ENCODE measurements at places on chromosomes 13 and 19.

GRCh38 chr13:31767175-31767900, 28.0 kb downstream of the RXFP2 start:
- no peaks in the 10 kb centered on the region for H3K36me3 ChIP-seq
- H3K4me3 ChIP-seq, result no peak overlapping the region
- no peak overlapping the region for H3K27ac ChIP-seq
- peak; percentile 50 for DNase-seq
- H3K4me1 ChIP-seq, result peaks cover 1% of the 10 kb centered on the region
- no peaks in the 10 kb centered on the region for H3K27me3 ChIP-seq

- H3K4me1 ChIP-seq, result no peaks in the 10 kb centered on the region
- H3K36me3 ChIP-seq, result no peaks in the 10 kb centered on the region
- DNase-seq, result no peak
- no peak overlapping the region for H3K4me3 ChIP-seq
Observed at GRCh38 chr13:22161871-22162270, 491.0 kb downstream of the FGF9 start.

GRCh38 chr13:108120302-108120701, 95.0 kb downstream of the LIG4 start:
- H3K27me3 ChIP-seq, result no peaks in the 10 kb centered on the region
- no peaks in the 10 kb centered on the region for H3K36me3 ChIP-seq
- H3K4me1 ChIP-seq, result no peaks in the 10 kb centered on the region
- no peak overlapping the region for H3K27ac ChIP-seq
- DNase-seq, result no peak

GRCh38 chr19:40088299-40089047, 2.3 kb downstream of the ZNF780A start:
- H3K36me3 ChIP-seq, result peaks cover 13% of the 10 kb centered on the region
- peak overlapping the region; percentile 88 for H3K4me3 ChIP-seq
- H3K27me3 ChIP-seq, result no peaks in the 10 kb centered on the region
- H3K4me1 ChIP-seq, result peaks cover 5% of the 10 kb centered on the region
- H3K27ac ChIP-seq, result no peak overlapping the region
- DNase-seq, result no peak

GRCh38 chr19:51712461-51713081, 11.2 kb downstream of the HAS1 start:
- no peak overlapping the region for H3K4me3 ChIP-seq
- H3K36me3 ChIP-seq, result peaks cover 9% of the 10 kb centered on the region
- H3K27ac ChIP-seq, result no peak overlapping the region

- no peaks in the 10 kb centered on the region for H3K27me3 ChIP-seq
- DNase-seq, result no peak
- no peaks in the 10 kb centered on the region for H3K4me1 ChIP-seq
- no peak overlapping the region for H3K4me3 ChIP-seq
Observed at GRCh38 chr13:75797239-75797638, 161.1 kb downstream of the LMO7 start.

DNA sequence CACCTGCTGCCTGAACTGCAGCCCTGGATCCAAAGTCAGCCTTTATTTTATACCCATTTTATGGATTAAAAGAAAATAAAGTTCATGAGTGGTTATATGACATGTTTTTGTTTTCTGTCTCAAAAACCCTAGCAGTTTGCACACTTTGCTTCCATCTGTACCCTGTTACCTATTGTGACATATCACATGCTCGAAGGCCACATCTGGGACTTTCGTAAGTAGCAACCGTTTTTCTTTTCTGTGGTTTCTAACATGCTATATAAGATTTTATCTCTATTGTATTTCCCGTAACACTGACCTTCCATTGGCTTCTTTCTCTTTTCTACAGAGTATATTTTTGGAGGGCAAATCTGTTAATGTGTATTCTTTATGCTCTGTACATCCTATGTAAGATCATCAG, 1007.2 kb downstream of the PCDH9 start:
- H3K27me3 ChIP-seq, result no peaks in the 10 kb centered on the region
- no peaks in the 10 kb centered on the region for H3K4me1 ChIP-seq
- no peak overlapping the region for H3K27ac ChIP-seq
- no peaks in the 10 kb centered on the region for H3K36me3 ChIP-seq
- H3K4me3 ChIP-seq, result no peak overlapping the region

DNA sequence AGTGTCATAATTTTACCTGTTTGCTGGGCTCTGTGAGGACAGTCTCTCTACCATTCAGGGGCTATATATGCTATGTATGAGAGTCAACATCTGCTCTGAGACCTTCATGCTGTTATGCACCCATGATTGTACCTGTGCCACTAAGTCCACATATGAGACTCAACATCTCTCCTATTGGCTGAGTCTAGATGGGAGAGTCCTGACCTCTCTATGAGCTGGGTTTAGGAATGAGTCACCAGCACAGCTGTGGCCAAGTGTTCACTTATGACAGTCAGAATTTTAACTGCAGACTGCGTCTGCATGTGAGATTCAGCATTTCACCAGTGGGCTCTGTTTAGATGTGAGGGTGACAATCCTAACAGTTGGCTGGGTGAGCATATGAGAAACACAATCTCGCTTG, 49.5 kb downstream of the ZNF729 start:
- no peaks in the 10 kb centered on the region for H3K4me1 ChIP-seq
- no peak for DNase-seq
- H3K36me3 ChIP-seq, result no peaks in the 10 kb centered on the region
- no peaks in the 10 kb centered on the region for H3K27me3 ChIP-seq
- H3K27ac ChIP-seq, result no peak overlapping the region

- no peaks in the 10 kb centered on the region for H3K36me3 ChIP-seq
- peaks cover 79% of the 10 kb centered on the region for H3K27me3 ChIP-seq
- no peak overlapping the region for H3K27ac ChIP-seq
- peaks cover 22% of the 10 kb centered on the region for H3K4me1 ChIP-seq
- H3K4me3 ChIP-seq, result peak overlapping the region; percentile 75
Observed at GRCh38 chr13:28531845-28532387, 37.0 kb upstream of the FLT1 start.

- no peak for DNase-seq
- H3K27ac ChIP-seq, result no peak overlapping the region
- H3K36me3 ChIP-seq, result no peaks in the 10 kb centered on the region
- H3K4me1 ChIP-seq, result peaks cover 12% of the 10 kb centered on the region
Observed at GRCh38 chr13:101415358-101416174, 742 bp downstream of the NALCN start.

DNA sequence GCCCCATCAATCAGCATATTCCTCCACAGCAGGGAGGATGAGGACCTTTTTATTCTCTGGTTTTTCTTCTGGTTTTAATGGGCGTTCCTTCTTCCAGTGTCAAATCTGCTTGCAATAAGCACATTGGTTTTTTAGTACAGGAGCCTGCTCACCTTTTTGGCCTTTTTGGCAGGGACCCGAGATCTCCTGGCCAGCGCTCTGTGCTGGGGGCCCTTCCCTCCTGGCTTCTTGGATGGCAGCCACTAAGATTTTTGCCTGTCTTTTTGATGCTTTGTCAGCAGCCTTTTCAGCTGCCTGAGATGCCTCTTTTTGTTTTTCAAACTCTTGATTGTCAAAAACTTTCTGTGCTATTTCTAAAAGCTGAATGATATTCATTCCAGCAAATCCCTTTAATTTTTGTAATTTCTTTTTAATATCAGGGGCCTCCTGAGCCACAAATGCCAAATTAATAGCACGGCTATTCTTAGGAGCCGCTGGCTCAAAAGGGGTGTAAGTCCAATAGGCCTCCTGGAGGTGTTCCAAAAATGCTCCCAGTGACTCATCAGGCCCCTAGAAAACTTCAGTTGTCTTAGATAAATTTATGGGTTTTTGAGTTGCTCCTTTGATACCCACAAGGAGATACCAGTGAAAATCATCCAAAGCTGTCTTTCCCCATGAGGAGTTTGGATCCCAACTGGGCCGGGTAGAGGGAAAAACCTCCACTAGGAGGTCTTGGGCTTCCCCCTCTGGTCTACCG, 73.0 kb downstream of the ZNF100 start:
- no peak overlapping the region for H3K27ac ChIP-seq
- no peaks in the 10 kb centered on the region for H3K4me1 ChIP-seq
- H3K36me3 ChIP-seq, result no peaks in the 10 kb centered on the region
- H3K27me3 ChIP-seq, result no peaks in the 10 kb centered on the region
- no peak overlapping the region for H3K4me3 ChIP-seq
- no peak for DNase-seq

DNA sequence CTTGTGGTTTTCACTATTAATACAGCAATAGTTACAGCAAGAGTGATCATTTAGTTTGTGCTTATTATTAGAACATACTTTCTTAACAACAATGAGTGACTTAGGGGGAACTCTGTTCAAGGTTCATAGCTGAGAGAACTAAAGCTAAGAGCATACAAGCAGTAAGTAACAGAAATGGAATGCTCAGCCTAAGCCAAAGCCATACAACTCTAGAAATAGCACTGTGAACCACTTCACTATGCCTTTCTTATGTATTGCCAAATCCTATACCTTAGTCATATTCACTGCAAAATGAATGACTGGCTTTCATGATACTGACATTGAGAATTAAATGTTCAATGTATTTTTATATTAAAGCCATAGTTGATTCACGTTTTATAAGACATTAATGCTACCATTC, 599.7 kb upstream of the SLITRK1 start:
- DNase-seq, result peak; percentile 15
- H3K4me1 ChIP-seq, result no peaks in the 10 kb centered on the region
- no peaks in the 10 kb centered on the region for H3K27me3 ChIP-seq
- no peaks in the 10 kb centered on the region for H3K36me3 ChIP-seq
- no peak overlapping the region for H3K4me3 ChIP-seq

- DNase-seq, result no peak
- no peaks in the 10 kb centered on the region for H3K4me1 ChIP-seq
- no peaks in the 10 kb centered on the region for H3K36me3 ChIP-seq
- no peak overlapping the region for H3K27ac ChIP-seq
- no peak overlapping the region for H3K4me3 ChIP-seq
Observed at GRCh38 chr13:25177012-25177411, 4.9 kb upstream of the AMER2 start.

- H3K36me3 ChIP-seq, result peaks cover 36% of the 10 kb centered on the region
- H3K4me1 ChIP-seq, result peaks cover 20% of the 10 kb centered on the region
- H3K4me3 ChIP-seq, result no peak overlapping the region
- no peak overlapping the region for H3K27ac ChIP-seq
Observed at GRCh38 chr19:49165111-49165750, 7.6 kb downstream of the TRPM4 start.

GRCh38 chr19:3577723-3578344, 5.1 kb downstream of the HMG20B start:
- peaks cover 50% of the 10 kb centered on the region for H3K36me3 ChIP-seq
- H3K4me1 ChIP-seq, result peaks cover 26% of the 10 kb centered on the region
- no peak overlapping the region for H3K27ac ChIP-seq
- no peaks in the 10 kb centered on the region for H3K27me3 ChIP-seq
- DNase-seq, result no peak
- no peak overlapping the region for H3K4me3 ChIP-seq

- H3K27ac ChIP-seq, result no peak overlapping the region
- no peaks in the 10 kb centered on the region for H3K36me3 ChIP-seq
- no peaks in the 10 kb centered on the region for H3K4me1 ChIP-seq
- H3K27me3 ChIP-seq, result no peaks in the 10 kb centered on the region
- DNase-seq, result no peak
Observed at GRCh38 chr13:89878904-89879303, 1468.6 kb upstream of the MIR17HG start.

- H3K36me3 ChIP-seq, result peaks cover 13% of the 10 kb centered on the region
- no peak for DNase-seq
- no peak overlapping the region for H3K27ac ChIP-seq
- no peaks in the 10 kb centered on the region for H3K4me1 ChIP-seq
Observed at GRCh38 chr19:11652492-11652891, 55.2 kb downstream of the ZNF627 start.

GRCh38 chr13:97515643-97516042, 81.7 kb downstream of the RAP2A start:
- no peaks in the 10 kb centered on the region for H3K36me3 ChIP-seq
- H3K27me3 ChIP-seq, result peaks cover 4% of the 10 kb centered on the region
- H3K4me1 ChIP-seq, result no peaks in the 10 kb centered on the region
- no peak overlapping the region for H3K27ac ChIP-seq

DNA sequence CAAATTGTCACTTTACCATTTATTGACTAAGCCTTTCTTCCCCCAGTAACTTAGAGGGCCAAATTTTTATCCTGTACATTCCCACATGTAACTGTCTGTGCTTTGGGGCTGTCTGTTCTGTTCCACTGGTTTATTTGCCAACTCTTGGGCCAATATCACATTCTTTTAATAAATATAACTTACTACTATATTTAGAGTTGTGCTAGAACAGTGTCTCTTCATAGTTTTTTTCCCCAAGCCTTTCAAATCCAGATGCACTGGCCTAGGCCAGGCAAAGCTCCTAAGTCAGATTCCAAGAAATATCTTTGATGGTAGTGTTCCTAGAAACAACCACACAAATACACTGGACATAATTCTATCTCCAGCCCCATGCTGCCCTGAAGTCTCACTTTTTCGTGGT, 16.0 kb upstream of the CEBPG start:
- DNase-seq, result no peak
- H3K4me1 ChIP-seq, result no peaks in the 10 kb centered on the region
- peaks cover 21% of the 10 kb centered on the region for H3K27me3 ChIP-seq
- H3K27ac ChIP-seq, result no peak overlapping the region

DNA sequence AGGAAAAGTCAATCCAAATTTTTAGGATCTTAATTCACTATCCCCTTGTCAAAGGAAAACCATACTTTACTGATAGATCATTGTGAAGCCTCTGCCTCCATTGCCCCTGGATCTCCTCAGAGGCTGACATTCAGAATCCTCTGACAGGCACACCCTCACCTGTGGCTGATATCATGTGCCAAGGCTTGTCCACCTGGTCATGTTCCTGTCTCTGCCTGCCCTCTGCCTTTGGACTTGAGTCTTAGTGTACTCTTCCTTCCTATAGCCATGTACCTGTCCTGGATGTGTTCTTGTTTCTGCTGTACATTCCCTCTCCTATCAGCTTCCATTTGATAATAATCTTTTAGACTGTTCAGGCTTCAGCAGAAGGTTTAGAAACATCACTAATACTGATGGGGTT, 179.4 kb downstream of the TNFSF13B start:
- H3K27me3 ChIP-seq, result no peaks in the 10 kb centered on the region
- DNase-seq, result no peak
- H3K4me3 ChIP-seq, result no peak overlapping the region

DNA sequence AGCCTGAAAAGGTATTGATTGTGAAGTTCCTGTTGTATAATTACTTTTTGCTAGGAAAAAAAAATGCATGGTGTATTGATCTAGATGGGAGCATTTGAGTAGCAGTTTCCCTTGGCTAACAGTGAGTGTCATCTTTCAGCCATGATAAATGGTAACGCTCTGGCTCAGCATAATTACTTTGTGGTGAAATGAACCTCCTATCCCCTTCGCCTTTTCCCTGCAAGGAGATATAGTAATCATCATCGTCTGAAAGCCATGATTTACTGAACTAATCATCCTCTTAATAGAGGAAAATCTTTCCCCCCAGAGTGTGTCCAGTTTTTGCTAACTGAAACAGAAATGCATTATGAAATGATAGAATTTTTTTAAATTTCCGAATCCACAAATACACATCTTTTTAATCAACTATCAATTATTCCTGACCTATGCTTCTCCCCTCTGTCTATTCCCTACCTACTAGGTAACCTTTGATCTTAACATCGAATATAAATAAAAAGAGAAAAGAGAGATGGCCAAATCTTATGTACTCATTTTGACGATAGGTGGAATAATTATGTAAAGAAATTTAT, 88.7 kb downstream of the MAB21L1 start:
- H3K27ac ChIP-seq, result no peak overlapping the region
- H3K36me3 ChIP-seq, result no peaks in the 10 kb centered on the region
- H3K4me3 ChIP-seq, result no peak overlapping the region
- H3K27me3 ChIP-seq, result no peaks in the 10 kb centered on the region
